Activated naive CD4-positive, alpha-beta T cell treated with anti-CD3 and anti-CD28 coated beads, Interleukin-2, amount 50 U/mL, for 72 hours (primary cell): ENCODE measurements at places on chromosomes 11 and 22.

- DNase-seq: no peak
Observed at GRCh38 chr22:43439368-43440103, 27.7 kb downstream of the MPPED1 start.

- DNase-seq: no peak
Observed at GRCh38 chr11:70806461-70807194, 408.3 kb downstream of the CTTN start.

- no peak for DNase-seq
Observed at GRCh38 chr11:102229510-102230123, 87.7 kb upstream of the BIRC3 start.

DNA sequence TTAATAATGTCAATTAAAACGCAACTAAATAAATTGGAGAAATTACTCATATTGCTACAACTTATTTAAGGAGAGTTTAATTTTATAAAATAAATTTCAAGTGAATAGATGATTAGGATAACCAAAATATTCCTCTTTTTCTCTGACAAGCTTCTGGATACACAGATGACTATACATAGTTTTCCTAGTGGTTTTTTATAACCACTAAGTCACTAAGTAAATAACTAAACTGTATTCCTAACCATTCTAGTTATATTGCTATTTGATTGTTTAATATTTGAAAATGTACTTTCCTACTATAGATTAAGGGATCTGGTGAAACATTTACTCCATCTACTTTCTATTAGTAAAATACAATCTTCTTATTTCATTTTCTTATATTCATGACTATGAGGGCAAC lies 4.7 kb upstream of the ANGPTL5 start:
- DNase-seq: no peak

GRCh38 chr22:30307041-30307574 lies 17.8 kb upstream of the CASTOR1 start:
- no peak for DNase-seq

DNA sequence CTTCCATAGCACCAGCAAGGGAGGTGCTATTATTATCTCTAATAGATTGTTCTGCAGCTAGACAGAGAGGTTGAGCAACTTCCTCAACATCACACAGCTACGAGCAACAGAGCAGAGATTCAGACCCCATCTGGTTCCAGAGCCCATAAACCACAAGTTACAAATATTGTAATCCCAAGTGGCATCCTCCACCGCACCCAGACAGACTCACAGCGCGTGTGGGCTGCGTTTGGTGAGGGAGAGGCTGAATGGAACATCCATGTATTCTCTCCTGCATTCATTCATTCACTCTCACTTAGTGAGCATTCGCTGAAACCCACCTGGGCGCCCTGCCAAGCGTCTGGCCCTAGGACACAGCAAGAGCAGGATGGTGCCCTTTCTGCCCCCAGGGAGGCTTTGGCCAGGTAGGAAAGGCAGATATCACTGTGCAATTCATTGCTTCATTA lies 33.5 kb downstream of the LIF start:
- DNase-seq: no peak

DNA sequence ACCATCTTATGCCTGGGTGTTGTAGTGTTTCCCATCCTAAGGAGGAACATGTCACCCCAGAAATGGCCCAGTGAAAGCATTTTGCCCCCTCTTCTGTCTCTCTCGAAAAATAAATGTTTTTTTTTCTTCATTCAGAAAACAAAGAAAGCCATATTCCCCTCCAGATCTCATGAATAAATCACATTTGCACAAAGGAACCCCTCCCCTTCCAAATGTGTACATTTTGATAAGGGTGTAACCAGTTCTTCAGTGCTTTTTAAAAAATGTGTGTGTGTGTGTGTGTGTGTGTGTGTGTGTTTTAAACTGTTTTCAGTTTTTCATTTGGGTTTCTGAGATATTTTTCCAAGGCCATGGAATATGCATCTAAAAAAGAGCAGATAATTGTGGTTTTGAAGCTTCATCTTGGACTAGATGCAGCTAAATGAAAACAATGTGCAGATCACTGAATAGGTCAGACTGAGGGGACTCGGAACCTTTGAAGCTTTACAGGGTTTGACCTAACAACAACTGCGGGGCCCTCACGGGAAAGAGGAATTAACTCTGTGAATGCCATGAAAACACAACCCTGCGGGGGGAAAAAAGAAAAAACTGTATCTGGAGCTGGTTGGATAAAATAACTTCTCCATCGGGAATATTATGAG lies 76.4 kb downstream of the YAP1 start:
- DNase-seq: no peak

DNA sequence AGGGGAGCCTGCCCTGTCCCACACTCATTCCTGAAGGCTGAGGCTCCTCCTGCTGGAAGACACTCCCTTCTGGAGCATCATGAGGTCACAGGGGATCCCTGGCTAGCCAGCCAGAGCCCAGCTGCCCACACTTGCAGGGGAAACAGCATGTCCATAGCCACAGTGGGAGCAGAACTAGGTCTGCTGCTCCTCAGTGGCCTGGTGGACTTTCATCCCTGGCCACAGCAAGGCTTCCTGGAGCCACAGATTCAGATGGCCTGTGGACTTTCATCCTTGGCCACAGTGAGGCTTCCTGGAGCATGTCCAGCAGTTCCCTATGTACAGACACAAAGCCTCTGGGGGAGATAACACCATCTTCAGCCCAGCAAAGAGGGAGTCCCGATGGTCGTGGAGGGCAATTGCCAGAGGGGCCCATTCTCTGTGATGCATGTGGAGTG lies 5.9 kb upstream of the APOL6 start:
- no peak for DNase-seq

GRCh38 chr11:122634501-122634900 lies 21.0 kb upstream of the UBASH3B start:
- no peak for DNase-seq

GRCh38 chr11:130052567-130052966 lies 17.1 kb upstream of the APLP2 start:
- DNase-seq: no peak
